HT1080 (cell line): ENCODE measurements at places on chromosomes 13 and 19.

DNA sequence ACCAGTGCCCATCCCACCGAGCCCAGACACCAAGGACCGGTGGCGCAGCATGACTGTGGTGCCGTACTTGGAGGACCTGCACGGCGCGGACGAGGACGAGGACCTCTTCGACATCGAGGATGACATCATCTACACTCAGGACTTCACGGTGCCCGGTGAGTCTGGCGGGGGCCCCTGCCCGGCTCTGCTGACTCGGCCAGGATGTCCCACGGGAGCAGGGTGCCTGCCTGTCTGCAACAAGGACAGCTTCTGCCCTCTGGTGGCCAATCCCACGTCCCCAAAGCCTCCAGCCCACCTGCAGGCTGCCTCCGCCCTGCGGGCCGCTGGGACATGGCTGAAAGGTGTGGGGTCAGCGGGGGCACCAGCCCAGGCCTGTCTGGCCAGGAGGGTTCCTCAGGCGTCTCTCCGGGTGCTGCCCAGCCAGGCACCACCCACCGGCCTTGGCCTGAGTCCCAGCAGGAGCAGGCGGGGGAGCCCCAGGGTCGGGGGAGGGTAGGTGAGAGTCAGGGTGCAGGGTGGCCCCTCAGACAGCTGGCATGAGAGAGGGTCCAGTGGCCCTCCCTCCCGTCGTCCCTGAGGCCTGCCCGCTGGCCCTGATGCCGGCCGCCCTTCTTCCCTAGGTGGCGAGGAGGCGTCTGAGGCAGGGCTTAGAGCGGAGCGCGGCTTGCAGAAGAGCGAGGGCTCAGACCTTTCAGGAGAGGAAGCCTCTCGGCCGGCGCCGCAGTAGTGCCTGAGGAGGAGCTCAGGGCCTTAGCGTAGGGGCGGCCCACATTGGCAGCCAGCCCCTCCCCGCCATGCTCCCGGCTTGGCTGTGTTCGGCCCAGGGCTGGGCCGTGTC is 14.6 kb downstream of the CBARP start:
- peak; percentile 51 for DNase-seq

- no peak for DNase-seq
These were observed 82.2 kb upstream of the CSNK1A1L start for GRCh38 chr13:37187621-37188020.

DNA sequence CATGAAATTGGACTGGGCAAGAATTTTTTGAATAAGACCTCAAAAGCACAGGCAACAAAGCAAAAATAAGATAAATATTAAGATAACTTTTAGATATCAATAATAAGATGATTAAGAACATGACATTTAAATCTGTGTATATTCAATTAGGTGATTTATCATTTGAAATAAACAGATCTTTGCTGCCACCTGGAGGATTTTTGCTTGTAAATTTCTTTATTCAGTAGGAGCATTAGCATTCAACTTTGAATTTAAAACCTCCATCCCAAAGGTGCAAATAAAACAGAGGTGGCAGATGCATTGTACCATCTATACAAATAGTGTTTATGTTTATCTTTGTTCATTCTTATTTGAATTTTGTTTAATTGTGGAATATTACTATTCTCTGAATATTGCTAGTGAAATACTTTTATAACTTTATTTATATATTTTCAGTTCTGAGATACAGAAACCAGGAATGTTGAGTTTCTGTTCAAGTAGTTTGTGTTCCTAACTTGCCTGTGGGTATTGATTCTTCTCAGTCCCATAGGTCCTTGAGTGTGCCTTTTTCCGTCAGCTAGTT is 20.9 kb downstream of the COG6 start:
- no peak for DNase-seq

GRCh38 chr13:27583645-27584044 is 36.7 kb downstream of the LNX2 start:
- peak; percentile 36 for DNase-seq

GRCh38 chr13:71067165-71067815 is 799.7 kb downstream of the DACH1 start:
- peak; percentile 2 for DNase-seq

GRCh38 chr13:67097892-67098452 is 132.2 kb downstream of the PCDH9 start:
- no peak for DNase-seq

DNA sequence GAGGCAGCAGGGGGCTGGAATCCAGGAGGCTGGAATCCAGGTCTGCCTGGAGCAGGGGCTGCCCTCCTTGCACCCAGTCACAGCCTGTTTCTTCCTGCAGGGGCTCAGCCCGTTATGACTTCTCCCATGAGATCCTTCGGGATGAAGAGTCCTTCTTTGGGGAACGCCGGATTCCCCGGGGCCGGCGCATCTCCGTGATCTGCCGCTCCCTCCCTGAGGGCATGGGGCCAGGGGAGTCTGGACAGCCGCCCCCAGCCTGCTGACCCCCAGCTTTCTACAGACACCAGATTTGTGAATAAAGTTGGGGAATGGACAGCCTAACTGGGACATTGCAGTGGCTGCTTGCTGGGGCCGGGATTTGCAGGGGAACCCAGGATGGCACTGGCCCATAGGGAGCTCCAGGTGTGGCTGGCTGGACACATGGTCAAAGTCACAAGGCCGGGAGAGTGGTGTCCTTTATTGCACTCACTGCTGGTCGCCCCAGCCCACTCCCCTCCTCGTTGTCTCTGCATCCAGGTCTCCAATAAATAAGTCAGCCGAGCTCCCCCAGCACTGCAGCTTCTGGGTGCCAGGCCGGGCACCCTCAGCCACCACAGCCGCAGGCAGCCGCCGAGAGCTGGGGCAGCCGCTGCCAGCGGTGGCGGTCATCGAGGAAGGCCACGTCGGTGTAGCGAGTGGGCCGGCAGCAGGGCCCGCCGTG is 872 bp downstream of the PSPN start:
- DNase-seq, result no peak

- no peak for DNase-seq
These were observed 1.4 kb upstream of the MAG start for GRCh38 chr19:35290381-35291127.

DNA sequence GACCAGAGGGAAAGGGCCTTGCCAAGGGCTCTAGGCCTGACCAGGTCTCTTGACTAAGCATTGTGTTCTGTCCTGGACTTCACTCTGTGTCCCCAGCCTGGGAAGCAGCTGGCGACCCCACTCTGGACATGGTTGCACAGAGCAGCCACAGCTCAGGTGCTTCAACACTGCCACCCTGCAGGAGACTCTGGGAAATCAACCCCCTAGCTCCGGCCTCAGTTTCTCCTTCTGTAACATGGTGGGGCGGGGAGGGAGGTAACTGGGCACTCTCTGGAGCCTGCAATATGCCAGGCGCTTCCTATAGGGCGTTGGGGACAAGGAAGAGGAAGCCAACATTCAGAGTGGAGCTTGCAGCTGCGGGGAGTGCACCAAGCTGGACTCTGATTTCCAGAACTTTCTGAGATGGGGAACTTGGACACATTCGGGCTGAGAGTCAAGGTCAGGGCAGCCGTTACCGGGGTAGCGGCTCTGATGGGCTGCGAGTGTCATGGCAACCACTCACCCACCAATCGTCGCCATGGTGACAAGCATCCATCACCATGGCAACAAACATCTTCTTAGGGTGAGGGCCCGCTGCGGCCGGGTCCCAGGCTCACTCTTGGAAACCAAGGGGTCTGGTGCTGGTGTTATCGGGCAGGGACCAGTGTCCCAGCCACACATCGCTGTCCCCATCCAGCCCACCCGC is 12.8 kb downstream of the F2RL3 start:
- no peak for DNase-seq

GRCh38 chr19:33286899-33287298 is 15.4 kb downstream of the CEBPA start:
- no peak for DNase-seq

GRCh38 chr19:45972947-45973540 is 621 bp downstream of the NOVA2 start:
- DNase-seq, result no peak

DNA sequence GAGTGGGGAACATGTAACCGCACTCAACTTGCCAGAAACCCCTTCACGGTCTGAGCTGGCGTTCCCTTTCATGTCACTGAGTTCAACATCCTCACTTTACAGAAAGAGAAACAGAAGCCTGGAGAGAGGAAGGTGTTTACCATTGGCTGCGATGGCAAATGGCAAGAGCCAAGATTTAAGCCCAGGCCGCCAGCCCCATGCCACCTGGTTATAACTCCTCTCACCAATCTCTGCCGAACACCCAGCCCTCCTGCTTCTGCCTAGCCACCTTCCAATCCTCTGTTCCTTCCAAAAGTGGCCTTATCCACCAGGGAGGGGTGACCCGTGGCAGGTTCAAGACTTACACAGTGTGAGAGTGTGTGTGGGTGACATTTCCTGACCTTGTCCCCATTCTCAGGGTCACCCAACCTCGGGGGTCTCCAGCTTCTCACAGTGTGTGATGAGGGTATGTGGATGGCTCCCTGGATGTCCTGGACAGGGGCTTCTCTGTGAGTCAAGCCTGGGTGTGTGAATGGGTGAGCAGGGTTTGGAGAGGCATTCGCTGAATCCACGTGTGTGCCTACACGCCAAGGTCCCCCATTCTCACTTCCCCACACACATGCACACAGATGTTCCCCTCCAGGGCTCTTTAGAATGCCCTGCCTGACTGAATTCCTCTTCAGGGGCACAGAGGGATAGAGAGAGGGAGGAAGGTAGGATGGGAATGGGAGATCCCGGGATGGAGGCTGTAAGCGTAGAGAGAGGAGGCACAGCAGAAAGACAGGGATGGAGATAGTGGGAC is 1.2 kb downstream of the CADM4 start:
- no peak for DNase-seq

GRCh38 chr19:38759590-38760003 is 13.7 kb downstream of the LGALS7 start:
- DNase-seq, result no peak

GRCh38 chr13:110103534-110103933 is 203.4 kb downstream of the COL4A1 start:
- no peak for DNase-seq

- DNase-seq, result no peak
These were observed 36.7 kb upstream of the STK24 start for GRCh38 chr13:98613591-98613990.

GRCh38 chr19:18460900-18461299 is 23.0 kb upstream of the ISYNA1 start:
- no peak for DNase-seq

DNA sequence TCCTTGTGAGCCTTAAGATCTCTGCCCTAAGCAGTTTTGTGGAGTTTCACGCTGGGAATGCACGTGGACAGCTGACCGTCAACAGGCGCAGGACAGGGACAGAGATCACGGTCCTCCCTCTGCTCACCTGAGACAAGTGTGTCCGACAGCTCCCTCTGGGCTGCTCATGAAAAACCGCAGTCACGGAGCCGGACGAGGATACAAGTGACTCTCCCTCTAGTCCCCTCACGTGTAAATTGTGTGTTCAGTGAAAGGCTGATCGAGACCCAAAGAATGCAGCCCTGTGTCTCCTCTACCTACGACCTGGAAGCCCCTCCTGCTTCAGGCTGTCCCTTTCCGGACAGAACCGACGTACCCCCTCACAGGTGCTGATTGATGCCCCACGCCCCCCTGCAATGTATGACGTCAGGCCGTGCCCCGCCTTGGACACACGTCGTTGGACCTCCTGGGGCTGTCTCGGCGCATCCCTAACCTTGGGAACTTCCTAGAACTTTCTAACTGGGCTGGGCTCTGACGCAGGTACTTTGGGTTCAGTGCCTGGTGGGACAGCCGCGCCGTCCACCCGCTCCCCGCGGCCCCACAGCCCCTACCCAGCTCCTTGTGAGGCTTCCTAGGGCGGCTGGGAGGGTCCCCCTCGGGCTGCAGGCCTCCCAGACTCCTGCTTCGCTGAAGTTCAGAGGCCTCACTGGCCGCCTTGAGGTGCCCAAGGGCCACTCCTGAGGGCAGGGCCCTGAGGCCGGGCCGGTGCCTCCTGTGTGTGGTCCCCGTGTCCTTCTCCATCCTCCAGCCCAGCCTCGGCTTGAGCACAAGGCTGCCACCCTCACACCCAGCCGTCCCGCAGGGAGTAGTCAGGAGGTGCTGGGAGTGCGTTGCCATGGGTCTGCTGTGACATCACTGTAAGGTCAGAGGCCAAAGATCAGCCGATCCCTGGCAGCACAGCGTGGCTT is at the start of gene C13orf46:
TSS of gene C13orf46 (minus strand) at position 859 of the 947 bp plus-strand sequence. CDS start at position 780, 79 bp downstream.
- DNase-seq, result no peak

GRCh38 chr13:73939071-73939380 is 195.2 kb downstream of the KLF12 start:
- DNase-seq, result no peak

DNA sequence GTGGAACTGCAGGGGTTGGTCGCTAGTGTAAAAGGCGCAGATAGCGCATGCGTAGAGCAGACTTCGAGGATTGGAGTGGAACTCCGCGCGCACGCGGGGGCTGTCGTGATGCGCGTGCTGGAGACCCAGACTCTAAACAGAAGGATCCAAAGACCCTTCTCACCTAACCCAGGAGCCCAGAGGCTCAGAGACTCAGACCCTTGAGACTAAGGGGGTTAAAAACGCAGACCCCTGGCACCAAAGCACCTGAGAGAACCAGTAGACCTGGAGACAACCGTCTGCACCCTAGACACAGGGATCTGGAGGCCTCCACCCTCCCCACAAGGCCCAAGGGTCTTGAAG is 567 bp upstream of the CTU1 start:
- DNase-seq, result no peak

GRCh38 chr19:10431943-10432735 is 11.8 kb downstream of the PDE4A start:
- no peak for DNase-seq

DNA sequence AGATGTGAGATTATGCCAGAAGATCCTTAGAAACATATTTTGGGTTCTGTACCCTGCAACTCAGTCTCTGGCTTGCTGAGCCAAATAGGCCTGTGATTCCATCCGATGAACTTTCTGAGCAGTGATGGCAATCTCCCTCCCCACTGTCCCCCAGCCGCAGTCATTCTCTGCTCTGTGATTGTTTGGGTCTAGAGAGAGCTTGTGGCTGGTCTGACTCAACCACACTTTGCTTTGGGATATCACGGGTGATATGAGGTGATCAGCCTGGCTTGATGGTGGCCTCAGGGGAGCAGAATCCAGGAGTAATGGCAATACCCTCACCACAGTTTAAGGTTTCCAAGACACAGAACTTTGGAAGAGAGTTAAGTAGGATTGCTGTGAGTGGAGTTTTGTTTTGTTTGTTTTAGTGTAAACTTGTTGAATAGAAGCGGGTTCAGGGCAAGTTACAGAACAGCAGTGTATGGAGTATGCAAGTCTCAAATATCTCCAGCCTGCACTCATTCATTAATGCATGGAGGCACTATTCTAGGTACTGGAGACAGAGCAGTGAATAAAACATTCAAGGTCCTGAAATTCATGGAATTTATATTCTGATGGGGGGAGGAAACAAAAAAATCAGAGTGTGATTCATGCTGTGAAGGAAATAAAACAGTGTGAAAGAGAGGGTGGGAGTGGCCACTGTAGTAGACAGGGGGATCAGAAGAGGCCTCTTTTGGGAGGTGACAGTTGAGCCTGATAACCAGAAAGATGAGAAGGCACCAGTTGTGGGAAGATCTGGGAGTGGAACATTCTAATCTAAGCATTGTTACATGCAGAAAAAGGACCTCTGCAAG is 5.3 kb downstream of the SAMD4B start:
- DNase-seq, result no peak
